NCI-H510A (cell line): ENCODE measurements at places on chromosomes 11 and 22.
A peak's percentile ranks its signal among the peaks of the same experiment; 100 is the strongest.

DNA sequence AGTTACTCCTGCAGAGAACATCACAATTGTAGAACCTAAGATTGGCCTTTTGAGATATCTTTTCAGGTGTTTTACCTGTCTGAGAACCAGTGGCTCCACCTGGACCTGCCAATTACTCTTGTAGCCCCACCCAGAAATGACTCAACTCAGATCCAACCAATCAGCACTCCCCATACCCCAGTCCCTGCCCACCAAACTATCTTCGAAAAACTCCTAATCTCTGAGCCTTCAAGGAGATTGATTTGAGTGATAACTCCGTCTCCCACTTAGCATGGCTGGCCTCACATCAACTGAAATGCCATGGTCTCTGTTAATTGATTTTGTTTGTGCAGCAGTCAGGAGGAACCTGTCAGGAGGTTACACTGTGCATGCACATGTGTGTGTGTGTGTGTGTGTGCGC, 103.6 kb downstream of the MTNR1B start:
- no peak for DNase-seq

- DNase-seq: no peak
Observed at GRCh38 chr22:49963647-49964026, 3.1 kb downstream of the PIM3 start.

DNA sequence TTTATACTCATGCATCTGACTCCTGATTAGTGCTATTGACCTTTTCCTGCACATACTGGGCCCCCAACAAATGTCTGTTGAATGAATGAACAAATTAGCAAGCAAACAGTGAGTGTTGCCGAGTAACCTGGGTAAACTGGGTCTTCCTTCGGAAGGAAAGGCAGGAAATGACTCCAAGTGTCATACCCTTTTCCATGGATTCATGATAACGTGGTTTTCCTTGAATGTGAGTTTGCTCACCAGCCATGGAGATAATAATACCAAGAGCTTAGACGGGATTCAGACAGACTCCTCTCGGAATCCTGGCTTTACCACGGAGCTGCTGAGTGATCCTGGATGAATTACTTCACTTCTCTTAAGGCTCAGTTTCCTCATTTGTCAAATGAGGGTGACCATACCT, 16.7 kb downstream of the TECTA start:
- DNase-seq: no peak

GRCh38 chr11:72482211-72482812, 48.0 kb upstream of the CLPB start:
- peak; percentile 33 for DNase-seq
